Testis (tissue), 5 donors: ENCODE measurements at places on chromosomes 6 and 20. TPM values are rescaled to one million over a fixed set of nuclear protein-coding genes. Genes with fewer than 3 reads are reported as not detected.

GRCh38 chr6:11263291-11263775, 30.9 kb upstream of the NEDD9 start:
- peak; percentile 74 for DNase-seq
- no peak overlapping the region for H3K4me3 ChIP-seq
- H3K27me3 ChIP-seq, result no peaks in the 10 kb centered on the region
- H3K27ac ChIP-seq, result peak overlapping the region; percentile 32

GRCh38 chr6:79469376-79470246, 67.6 kb downstream of the LCA5 start:
- H3K36me3 ChIP-seq, result no peaks in the 10 kb centered on the region
- H3K4me1 ChIP-seq, result no peaks in the 10 kb centered on the region
- H3K27ac ChIP-seq, result no peak overlapping the region
- H3K4me3 ChIP-seq, result no peak overlapping the region

DNA sequence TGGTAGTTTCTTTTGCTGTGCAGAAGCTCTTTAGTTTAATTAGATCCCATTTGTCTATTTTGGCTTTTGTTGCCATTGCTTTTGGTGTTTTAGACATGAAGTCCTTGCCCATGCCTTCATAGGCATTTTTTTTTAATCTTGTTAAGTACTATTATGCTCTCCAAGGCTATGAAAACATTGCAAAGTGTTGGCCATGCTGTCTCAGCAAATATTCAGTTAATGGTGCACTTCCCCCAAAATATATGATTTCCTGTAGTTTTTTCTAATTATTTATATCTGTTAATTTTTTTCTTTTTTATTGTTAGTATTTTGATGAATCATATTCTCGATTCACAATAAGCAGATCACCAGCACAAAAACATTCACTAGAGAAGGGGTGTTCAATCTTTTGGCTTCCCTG, 806.1 kb upstream of the FLRT3 start:
- H3K27me3 ChIP-seq, result no peaks in the 10 kb centered on the region
- no peak for DNase-seq
- H3K36me3 ChIP-seq, result no peaks in the 10 kb centered on the region
- H3K27ac ChIP-seq, result no peak overlapping the region
- no peaks in the 10 kb centered on the region for H3K4me1 ChIP-seq

DNA sequence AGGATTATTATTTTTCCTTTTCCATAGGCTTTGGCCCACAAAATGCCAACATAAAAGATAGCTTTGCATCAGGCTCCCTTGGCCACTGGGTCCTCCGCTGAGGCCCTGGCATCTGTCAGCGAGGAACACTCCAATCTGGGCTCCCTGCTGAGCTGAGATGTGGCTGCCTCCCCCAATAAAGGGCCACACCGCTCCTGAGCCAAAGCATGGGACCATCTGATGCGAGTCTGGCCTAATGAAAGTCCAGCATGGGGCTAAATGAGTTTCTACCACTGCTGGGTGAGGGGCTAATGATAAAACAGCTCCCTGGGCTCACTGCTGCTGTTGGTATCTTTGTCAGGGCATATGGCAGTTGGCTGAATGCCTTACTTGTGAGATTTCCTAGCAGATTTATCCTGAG, 817.5 kb upstream of the SLC35B3 start:
- H3K36me3 ChIP-seq, result no peaks in the 10 kb centered on the region
- H3K27me3 ChIP-seq, result no peaks in the 10 kb centered on the region
- no peak overlapping the region for H3K4me3 ChIP-seq
- H3K4me1 ChIP-seq, result no peaks in the 10 kb centered on the region
- no peak overlapping the region for H3K27ac ChIP-seq

GRCh38 chr20:11352041-11352440, 565.7 kb upstream of the BTBD3 start:
- no peak overlapping the region for H3K4me3 ChIP-seq
- no peak overlapping the region for H3K27ac ChIP-seq
- H3K36me3 ChIP-seq, result no peaks in the 10 kb centered on the region
- no peak for DNase-seq
- no peaks in the 10 kb centered on the region for H3K4me1 ChIP-seq

DNA sequence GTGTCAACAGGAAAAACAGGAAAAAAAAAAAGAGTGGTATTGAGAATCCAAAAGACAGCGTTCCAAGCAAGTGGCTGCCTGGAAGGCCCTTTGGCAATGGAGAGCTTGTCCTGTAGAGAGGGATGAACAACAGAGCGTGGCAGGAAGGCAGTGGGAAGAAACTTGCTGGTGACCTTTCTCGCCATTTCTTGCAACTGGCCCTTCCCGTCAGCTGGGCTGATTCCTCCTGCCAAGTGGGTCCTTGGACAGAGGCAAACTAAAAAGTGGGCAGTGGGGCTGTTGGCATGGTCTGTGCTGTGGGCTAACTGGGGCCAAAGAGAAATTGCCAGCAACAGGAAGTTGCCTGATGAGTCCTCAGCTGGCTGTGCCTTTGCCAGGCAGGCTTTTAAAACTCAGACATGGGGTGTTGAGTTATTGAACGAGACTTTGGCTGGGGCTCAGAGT, 43.9 kb upstream of the CLDN20 start:
- no peak overlapping the region for H3K27ac ChIP-seq
- no peak for DNase-seq
- no peaks in the 10 kb centered on the region for H3K4me1 ChIP-seq
- H3K27me3 ChIP-seq, result no peaks in the 10 kb centered on the region

- no peak overlapping the region for H3K4me3 ChIP-seq
- no peaks in the 10 kb centered on the region for H3K27me3 ChIP-seq
- no peak overlapping the region for H3K27ac ChIP-seq
- DNase-seq, result no peak
- H3K36me3 ChIP-seq, result no peaks in the 10 kb centered on the region
These were observed 2.6 kb upstream of the NR2E1 start for GRCh38 chr6:108163267-108163643.

- no peaks in the 10 kb centered on the region for H3K4me1 ChIP-seq
- H3K27ac ChIP-seq, result no peak overlapping the region
- H3K4me3 ChIP-seq, result no peak overlapping the region
- no peaks in the 10 kb centered on the region for H3K36me3 ChIP-seq
These were observed 289.5 kb upstream of the CDYL start for GRCh38 chr6:4486568-4487315.

DNA sequence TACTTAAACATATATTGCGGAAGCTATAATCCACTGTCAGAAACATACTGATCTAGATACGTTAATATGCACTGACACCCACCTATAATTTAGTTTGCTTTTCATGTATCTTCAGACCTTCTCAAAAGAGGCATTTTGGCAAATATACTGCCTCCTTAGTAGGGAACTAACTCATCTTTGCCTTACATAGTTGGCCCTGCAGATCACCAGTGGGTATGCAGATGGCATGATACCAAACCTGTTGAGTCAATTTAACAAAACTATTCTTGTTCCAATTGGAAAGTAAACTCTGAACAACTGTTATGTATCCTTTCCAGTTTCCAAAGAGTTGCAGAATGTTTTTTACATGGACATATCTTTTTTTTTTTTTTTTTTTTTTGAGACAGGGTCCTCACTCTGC, 35.6 kb upstream of the TBC1D20 start:
- DNase-seq, result no peak
- no peaks in the 10 kb centered on the region for H3K36me3 ChIP-seq
- no peaks in the 10 kb centered on the region for H3K4me1 ChIP-seq
- no peaks in the 10 kb centered on the region for H3K27me3 ChIP-seq
- H3K4me3 ChIP-seq, result no peak overlapping the region
- no peak overlapping the region for H3K27ac ChIP-seq

DNA sequence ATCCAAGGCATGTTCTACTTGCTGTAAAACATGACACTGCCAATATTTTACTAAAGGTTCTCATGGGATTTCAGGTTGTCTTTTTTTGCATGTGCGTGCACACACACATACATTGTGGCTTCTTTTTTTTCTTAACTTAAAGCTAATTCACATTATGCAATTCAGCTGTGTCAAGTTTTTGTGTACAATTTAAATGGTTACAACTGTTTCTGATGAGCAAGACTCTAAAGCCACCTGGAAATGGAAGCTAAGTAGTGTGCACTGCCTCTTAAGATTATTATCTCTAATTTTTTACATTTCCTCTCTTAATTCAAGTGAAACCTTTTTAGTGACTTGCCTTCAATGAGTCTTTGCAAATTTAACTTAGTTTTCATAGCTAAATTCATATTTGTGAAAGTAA, 75.3 kb downstream of the TULP4 start:
- no peaks in the 10 kb centered on the region for H3K4me1 ChIP-seq
- DNase-seq, result no peak
- no peak overlapping the region for H3K4me3 ChIP-seq
- no peaks in the 10 kb centered on the region for H3K27me3 ChIP-seq
- H3K36me3 ChIP-seq, result no peaks in the 10 kb centered on the region

GRCh38 chr20:39654171-39654570, 692.0 kb downstream of the DHX35 start:
- no peaks in the 10 kb centered on the region for H3K4me1 ChIP-seq
- H3K27me3 ChIP-seq, result no peaks in the 10 kb centered on the region
- H3K36me3 ChIP-seq, result no peaks in the 10 kb centered on the region
- H3K4me3 ChIP-seq, result no peak overlapping the region

GRCh38 chr6:88952065-88952704, 11.2 kb downstream of the RNGTT start:
- H3K4me1 ChIP-seq, result no peaks in the 10 kb centered on the region
- H3K36me3 ChIP-seq, result no peaks in the 10 kb centered on the region
- H3K27ac ChIP-seq, result no peak overlapping the region
- no peak overlapping the region for H3K4me3 ChIP-seq
- no peaks in the 10 kb centered on the region for H3K27me3 ChIP-seq

DNA sequence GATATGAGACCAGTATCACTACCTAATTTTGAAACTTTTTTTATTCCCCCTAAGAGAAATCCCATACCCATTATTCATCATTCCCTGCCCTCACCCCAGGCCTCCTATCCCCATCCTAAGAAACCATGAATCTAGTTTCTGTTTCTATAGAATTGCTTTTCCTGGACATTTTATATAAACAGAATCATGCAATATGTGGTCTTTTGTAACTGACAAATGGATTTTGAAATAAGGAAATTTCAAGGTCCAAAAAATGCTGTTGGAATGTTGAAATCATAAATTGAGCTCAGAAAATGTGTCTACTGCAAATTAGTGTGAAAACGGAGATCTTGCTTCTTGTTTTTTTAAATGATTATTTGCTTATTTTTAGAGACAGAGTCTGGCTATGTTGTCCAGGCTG, 25.1 kb downstream of the RNF217 start:
- H3K36me3 ChIP-seq, result no peaks in the 10 kb centered on the region
- no peak overlapping the region for H3K27ac ChIP-seq
- DNase-seq, result no peak

- H3K36me3 ChIP-seq, result no peaks in the 10 kb centered on the region
- no peaks in the 10 kb centered on the region for H3K4me1 ChIP-seq
- no peak overlapping the region for H3K27ac ChIP-seq
- H3K4me3 ChIP-seq, result no peak overlapping the region
- no peaks in the 10 kb centered on the region for H3K27me3 ChIP-seq
These were observed 41.7 kb upstream of the CHRNA4 start for GRCh38 chr20:63402860-63403220.

DNA sequence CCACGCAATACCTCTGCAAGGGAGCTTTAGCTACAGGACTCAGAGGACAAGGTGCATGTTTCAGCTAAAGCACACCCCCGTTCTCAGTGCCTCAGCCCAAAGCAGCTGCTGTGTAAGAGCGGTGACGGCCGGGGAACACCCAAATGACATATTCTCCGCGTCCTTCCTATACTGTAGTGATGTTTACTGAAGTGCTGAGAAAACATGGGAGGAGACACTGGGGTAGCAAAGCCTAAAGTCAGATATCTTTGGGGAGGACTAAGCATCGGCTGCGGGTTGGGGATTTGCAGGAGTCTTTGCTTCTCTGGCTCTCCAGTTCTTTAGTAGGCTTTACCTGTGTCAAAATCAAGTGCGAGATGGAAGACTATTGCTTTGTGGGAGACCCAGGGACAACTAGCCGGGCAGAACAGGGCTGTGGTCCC, 1.7 kb downstream of the SLC22A23 start:
- H3K4me1 ChIP-seq, result peaks cover 9% of the 10 kb centered on the region
- DNase-seq, result no peak
- no peaks in the 10 kb centered on the region for H3K27me3 ChIP-seq
- no peaks in the 10 kb centered on the region for H3K36me3 ChIP-seq
- no peak overlapping the region for H3K27ac ChIP-seq

DNA sequence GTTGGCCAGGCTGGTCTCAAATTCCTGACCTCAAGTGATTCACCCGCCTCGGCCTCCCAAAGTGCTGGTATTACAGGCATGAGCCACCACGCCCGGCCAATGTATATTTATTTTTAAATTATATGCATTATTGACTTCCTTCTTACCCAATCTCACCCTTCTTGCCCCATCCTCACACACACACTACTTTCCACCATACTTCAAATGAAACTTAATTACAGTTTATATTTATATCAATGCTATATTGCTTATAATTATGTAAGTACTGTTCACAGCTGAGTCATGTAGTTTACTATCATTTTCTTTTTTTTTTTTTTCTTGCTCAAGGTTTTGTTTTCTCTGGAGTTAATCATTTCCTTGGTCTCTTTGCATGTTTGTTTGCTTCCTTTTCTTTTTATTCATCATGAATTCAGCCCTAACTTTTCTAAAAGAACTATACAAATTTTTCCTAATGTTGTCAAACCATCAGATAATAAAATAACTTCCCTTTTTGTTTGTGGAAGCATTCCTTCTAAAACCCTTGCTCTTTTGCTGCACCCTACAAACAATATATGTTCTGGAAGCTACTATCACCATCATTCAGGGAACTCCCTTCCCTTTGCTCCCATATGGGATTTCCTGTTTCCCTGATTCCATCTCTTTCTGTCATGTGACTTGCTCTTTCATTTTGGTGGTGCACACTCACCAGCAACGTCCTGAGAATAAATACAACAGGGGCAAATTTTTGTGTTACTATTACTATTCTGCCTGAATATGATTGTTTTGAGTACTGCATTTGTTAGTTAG, 201.7 kb upstream of the SASH1 start:
- no peak for DNase-seq
- H3K4me1 ChIP-seq, result no peaks in the 10 kb centered on the region
- no peak overlapping the region for H3K4me3 ChIP-seq
- H3K36me3 ChIP-seq, result no peaks in the 10 kb centered on the region

DNA sequence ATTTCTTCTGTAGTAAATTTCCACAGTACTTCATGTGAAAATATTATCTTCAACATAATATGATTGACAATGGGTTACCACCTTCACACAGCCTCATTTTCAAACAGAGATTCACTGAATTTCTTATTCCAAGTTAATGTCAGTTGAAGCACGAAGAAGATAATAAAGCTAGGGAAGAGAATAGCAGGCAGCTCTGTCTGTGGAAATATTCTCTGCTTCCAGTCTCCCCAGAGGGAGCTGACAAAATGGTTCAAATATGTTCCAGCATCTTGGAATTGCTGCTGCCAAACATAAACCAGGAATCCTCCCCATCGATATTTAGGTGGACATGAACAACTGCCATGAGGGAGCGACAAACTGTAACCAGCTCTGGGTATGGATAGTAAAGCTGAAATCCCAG, 224.8 kb downstream of the GJA1 start:
- no peaks in the 10 kb centered on the region for H3K36me3 ChIP-seq
- no peak for DNase-seq
- H3K4me3 ChIP-seq, result no peak overlapping the region
- H3K27ac ChIP-seq, result no peak overlapping the region

C6orf163 gene
- polyA plus RNA-seq, result 10.1 TPM

SOBP gene
- 13.9 TPM for polyA plus RNA-seq

SNAI1 gene
- polyA plus RNA-seq, result 4.0 TPM

GMPR gene
- 121 TPM for polyA plus RNA-seq

SPAG4 gene
- 39.0 TPM for polyA plus RNA-seq

DAAM2 gene
- 37.4 TPM for polyA plus RNA-seq

DTD1 gene
- polyA plus RNA-seq, result 39.9 TPM

CLIC5 gene
- 17.1 TPM for polyA plus RNA-seq

RAB32 gene
- polyA plus RNA-seq, result 54.6 TPM

WFDC6 gene
- polyA plus RNA-seq, result 24.9 TPM
